ENCODE measurements at places on chromosomes 3 and 15. TPM values are rescaled to one million over a fixed set of nuclear protein-coding genes. Genes with fewer than 3 reads are reported as not detected.

- H3K4me3 ChIP-seq = no peak overlapping the region
- no peak overlapping the region for H3K27ac ChIP-seq
- no peak for DNase-seq
- no peaks in the 10 kb centered on the region for H3K27me3 ChIP-seq
These were observed 76.0 kb upstream of the ATP10A start for GRCh38 chr15:25939122-25939521.

DNA sequence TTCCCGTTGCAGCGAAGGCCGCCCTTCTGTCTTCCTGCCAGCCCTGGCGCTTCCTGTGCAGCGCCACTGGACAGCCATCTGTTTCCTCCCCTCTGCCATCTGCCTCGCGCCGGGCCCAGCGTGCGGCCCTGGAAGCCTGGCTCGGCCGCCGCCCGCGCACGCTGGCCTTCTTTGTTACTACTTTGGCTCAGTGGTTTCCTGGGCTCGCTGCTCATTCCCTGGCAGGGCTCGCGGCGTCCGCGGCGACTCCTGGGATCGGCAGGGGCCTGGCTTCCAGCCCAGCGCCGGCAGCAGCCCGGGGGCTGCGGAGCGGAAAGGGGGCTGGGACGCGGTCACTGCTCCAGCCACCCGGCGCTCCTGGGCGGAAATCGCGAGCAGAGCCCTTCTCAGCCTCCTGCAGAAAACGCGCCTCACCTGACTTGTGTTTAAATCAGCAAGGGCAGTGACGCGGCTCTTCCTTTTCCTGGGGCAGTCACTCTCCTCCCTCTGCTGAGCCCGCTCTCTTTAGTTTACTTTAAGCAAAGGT lies 10.0 kb downstream of the CMTM7 start:
- no peaks in the 10 kb centered on the region for H3K27me3 ChIP-seq
- DNase-seq = peak; percentile 77
- H3K4me3 ChIP-seq = no peak overlapping the region

TRH gene
- total RNA-seq = not detected

C3orf20 gene
- not detected for total RNA-seq

DNA sequence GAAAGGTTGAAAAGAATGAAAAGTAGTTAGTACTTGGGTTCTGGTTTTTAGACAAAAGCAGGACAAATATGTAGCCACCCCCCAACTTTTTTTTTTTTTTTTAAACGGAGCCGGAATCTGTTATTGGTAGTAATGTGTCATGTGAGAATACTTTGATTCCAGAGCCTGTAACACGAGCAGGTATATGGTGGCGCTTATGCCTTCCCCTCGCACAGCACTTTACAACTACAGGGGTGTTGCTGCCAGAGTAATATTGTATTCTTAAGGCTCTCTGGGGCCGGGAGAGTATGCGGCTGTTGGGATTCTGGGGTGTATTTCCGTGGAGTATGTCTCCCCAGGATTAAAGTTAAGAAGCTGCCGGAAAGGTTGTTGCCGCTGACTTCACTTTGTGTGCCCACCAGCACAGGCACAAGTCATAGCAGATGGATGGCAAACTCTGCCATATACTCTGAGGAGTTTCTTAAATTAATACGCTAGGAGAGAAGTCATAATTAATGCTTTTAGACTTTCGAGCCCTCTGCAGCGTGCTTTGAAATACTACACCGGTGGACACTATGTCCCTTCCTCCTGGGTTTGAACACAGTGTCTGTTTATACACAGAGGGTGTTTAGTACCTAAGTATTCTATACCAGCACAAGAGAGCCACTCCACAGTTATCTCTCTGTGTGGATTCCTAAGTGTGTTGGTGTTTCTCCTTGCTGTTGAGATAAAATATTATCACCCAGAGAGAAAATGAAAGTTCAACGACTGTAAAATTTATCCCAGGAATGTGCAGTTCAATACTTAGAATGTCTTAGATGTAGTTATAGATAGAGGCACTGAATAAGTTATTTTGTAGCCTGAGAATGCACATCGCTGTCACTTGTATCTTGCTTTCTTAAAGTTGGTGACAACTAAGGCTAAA lies 1.4 kb downstream of the MBNL1 start:
- H3K27ac ChIP-seq = peak overlapping the region; percentile 98
- peak overlapping the region; percentile 88 for H3K4me3 ChIP-seq
- no peaks in the 10 kb centered on the region for H3K27me3 ChIP-seq
- no peaks in the 10 kb centered on the region for H3K36me3 ChIP-seq
- peaks cover 66% of the 10 kb centered on the region for H3K4me1 ChIP-seq

VGLL3 gene
- 3.5 TPM for total RNA-seq

ARPP19 gene
- total RNA-seq = 115 TPM

DNA sequence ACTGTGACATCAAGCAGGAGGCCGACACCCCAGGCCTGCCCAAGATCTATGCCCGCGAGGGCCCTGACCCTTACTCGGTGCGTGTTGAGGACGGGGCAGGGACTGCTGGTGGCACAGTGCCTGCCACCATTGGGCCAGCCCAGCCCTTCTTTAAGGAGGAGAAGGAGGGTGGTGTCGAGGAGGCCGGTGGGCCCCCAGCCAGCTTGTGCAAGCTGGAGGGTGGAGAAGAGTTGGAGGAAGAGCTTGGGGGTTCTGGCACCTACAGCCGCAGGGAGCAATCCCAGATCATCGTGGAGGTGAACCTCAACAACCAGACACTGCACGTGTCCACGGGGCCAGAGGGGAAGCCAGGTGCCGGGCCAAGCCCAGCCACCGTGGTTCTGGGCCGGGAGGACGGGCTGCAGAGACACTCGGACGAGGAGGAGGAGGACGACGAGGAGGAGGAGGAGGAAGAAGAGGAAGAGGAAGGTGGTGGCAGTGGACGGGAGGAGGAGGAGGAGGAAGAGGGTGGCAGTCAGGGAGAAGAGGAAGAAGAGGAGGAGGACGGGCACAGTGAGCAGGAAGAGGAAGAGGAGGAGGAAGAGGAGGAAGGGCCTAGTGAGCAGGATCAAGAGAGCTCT lies 5.4 kb downstream of the ZBTB47 start:
- DNase-seq = no peak
- H3K27me3 ChIP-seq = no peaks in the 10 kb centered on the region
- H3K36me3 ChIP-seq = no peaks in the 10 kb centered on the region

DNA sequence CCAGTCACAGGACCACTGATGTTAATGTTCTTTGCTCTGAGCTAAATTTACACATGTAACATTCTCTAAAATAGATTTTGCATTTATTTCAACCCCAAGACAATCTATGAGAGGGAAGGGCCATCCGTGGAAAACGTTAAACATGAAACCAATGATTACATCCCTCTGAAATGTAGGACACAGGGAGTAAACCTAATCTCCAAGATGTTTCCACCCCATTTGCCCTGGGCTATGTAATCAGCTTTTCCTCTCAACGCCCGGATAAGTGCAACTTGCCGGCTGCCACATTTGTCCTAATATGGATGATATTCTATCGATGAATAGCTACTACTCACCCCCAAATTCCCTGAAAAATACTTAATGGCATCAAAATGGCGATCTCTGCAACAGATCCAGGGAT lies 6.4 kb upstream of the FMN1 start:
- no peak for DNase-seq
- no peaks in the 10 kb centered on the region for H3K36me3 ChIP-seq
- H3K27me3 ChIP-seq = no peaks in the 10 kb centered on the region
- no peak overlapping the region for H3K4me3 ChIP-seq

CADM2 gene
- 12.6 TPM for total RNA-seq

GRCh38 chr3:27216955-27217552 lies 152.1 kb downstream of the NEK10 start:
- H3K27ac ChIP-seq = no peak overlapping the region
- no peaks in the 10 kb centered on the region for H3K27me3 ChIP-seq
- no peaks in the 10 kb centered on the region for H3K36me3 ChIP-seq
- DNase-seq = no peak
- H3K4me1 ChIP-seq = no peaks in the 10 kb centered on the region
- no peak overlapping the region for H3K4me3 ChIP-seq

DNA sequence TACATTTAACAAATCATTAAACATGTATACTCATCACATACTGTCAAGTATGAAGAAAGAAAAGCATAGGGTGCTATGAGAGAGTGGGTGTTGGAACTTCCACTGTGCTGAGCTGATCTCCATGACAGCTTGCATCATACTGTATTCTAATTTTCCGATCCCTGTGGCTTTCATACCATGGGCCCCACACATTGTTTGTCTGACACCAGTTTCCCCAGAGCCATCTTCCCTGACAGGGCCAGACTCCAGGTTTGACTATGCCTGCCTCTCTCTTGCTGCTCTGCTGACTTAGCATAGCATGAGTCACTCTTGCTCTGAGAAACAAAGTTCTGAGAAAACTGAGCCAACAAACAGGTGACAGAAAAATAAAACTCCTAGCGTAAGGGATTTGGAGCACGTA lies 37.0 kb upstream of the CASR start:
- H3K27ac ChIP-seq = no peak overlapping the region
- no peak overlapping the region for H3K4me3 ChIP-seq
- no peaks in the 10 kb centered on the region for H3K27me3 ChIP-seq
- no peaks in the 10 kb centered on the region for H3K36me3 ChIP-seq
- no peaks in the 10 kb centered on the region for H3K4me1 ChIP-seq

SPG21 gene
- total RNA-seq = 119 TPM

KCNMB2 gene
- not detected for total RNA-seq

ATP13A5 gene
- not detected for total RNA-seq

FAM162A gene
- total RNA-seq = 87.0 TPM

DNA sequence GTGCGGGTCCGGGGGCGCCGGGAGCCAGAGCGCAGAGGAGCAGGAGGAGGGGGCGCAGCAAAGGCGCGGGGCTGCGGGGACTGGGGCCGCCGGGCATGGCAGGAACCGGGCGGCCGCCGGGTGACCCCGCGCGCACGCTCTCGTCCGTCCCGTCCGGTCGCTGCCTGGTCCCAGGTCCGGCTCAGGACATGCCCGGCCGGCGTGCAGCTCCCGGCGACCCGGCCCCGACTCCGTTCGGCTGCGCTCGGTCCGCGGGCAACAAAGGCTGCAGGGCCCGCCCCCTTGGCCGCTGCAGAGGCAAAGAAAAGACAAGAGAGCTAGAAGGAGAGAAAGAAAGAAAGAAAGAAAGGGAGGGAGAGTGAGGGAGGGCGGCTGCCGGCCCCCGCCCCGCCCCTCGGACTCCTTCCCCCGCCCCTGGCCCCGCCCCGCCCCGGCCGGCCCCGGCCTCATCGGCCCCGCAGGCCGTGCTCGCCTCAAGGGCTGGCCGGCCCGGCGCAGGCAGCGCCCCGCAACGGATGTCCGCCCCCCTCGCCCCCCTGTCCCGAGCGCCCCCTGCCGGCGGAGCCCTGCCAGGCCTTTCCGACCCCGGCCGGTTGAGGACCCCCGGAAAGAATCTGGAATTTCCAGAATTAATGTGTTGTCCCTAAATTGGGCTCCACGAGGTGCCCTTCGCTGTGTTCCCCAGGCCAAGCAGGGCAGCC lies at the start of gene ADAMTS7:
ADAMTS7 (minus strand) TSS at position 341 of the 701 bp plus-strand sequence; CDS start at position 97, 244 bp downstream.
- peaks cover 7% of the 10 kb centered on the region for H3K4me1 ChIP-seq
- no peak within 1 kb of the TSS for H3K27ac ChIP-seq
- H3K4me3 ChIP-seq = peak within 1 kb of the TSS; percentile 89
- no peaks in the 10 kb centered on the region for H3K36me3 ChIP-seq
- DNase-seq = peak; percentile 75

- H3K36me3 ChIP-seq = no peaks in the 10 kb centered on the region
- no peaks in the 10 kb centered on the region for H3K4me1 ChIP-seq
- H3K27ac ChIP-seq = no peak overlapping the region
- H3K4me3 ChIP-seq = no peak overlapping the region
- no peak for DNase-seq
These were observed 235.8 kb downstream of the RAP2B start for GRCh38 chr3:153397794-153398193.

PROK2 gene
- total RNA-seq = 0.06 TPM

GRCh38 chr3:171977860-171978259 lies 61.5 kb upstream of the FNDC3B start:
- H3K27ac ChIP-seq = no peak overlapping the region
- no peak overlapping the region for H3K4me3 ChIP-seq
- no peaks in the 10 kb centered on the region for H3K27me3 ChIP-seq
- no peak for DNase-seq
- H3K36me3 ChIP-seq = no peaks in the 10 kb centered on the region
- no peaks in the 10 kb centered on the region for H3K4me1 ChIP-seq

DNA sequence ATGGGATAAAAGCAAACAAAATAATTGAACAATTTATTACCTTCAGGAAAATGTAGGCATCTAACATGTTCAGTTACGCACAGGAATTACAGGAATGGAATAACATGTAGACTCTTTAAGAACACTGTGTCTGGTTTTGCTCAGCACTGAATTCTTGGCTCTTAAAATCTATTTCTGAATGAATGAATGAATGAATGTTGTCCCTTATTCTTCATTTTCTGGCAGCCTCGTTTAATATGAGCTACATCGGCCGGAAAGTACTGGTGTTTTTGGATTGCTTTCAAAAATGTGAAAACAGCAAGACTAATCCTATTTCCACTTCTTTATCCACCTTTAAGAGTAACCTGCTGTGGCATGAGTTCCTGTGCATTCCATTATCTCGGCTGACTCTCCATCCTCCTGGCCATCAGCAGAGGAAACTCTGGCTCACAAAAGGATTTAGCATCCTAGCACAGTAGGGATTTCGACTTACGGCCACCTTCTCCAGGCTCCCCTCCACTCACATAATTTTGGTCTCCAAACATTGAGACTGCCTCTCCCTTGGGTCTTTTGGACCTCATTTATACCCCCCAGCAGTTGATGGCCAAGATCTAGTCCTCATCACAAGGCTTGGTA lies 145.3 kb downstream of the FOXP1 start:
- H3K4me3 ChIP-seq = no peak overlapping the region
- no peaks in the 10 kb centered on the region for H3K4me1 ChIP-seq
- no peaks in the 10 kb centered on the region for H3K36me3 ChIP-seq
- H3K27me3 ChIP-seq = no peaks in the 10 kb centered on the region
- no peak for DNase-seq
- H3K27ac ChIP-seq = no peak overlapping the region

DNAJB11 gene
- total RNA-seq = 27.8 TPM

DNA sequence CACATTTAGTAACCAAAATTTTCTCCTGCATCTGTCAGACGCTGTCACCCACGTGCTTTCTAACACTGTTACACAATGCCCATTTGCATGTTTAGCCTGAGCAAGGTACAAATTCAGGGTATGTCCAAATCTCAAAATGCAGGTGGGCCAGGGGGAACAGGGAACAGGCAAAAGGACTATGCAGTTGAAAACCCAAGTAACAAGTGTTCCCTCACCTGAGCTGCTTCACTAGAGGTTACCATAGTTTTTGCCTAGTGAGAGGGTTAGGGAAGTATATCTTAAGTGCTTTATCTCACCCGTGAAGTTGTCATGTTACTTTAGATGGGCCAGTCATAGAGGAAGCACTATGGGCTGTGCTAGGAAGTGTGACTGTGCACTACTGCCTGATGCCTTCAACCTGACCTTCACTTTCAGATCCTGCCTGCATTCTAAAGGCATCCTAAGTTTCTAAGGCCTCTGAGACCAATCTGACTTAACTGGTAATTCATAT lies 6.0 kb upstream of the TMEM87A start:
- peaks cover 15% of the 10 kb centered on the region for H3K4me1 ChIP-seq
- H3K27ac ChIP-seq = no peak overlapping the region
- DNase-seq = no peak
- H3K36me3 ChIP-seq = peaks cover 27% of the 10 kb centered on the region
- no peaks in the 10 kb centered on the region for H3K27me3 ChIP-seq
- H3K4me3 ChIP-seq = no peak overlapping the region
